ENCODE measurements at places on chromosomes 12 and 14. TPM values are rescaled to one million over a fixed set of nuclear protein-coding genes. Genes with fewer than 3 reads are reported as not detected.

The ACVRL1 gene
- 65.2 TPM for total RNA-seq

The IFI27 gene
- 441 TPM for total RNA-seq

The MED6 gene
- total RNA-seq: 16.7 TPM

The AMHR2 gene
- total RNA-seq: not detected

The OR6C2 gene
- not detected for total RNA-seq

The POTEG gene
- not detected for total RNA-seq

The CD163 gene
- total RNA-seq: 186 TPM

The RILPL2 gene
- total RNA-seq: 3.1 TPM

The RFX4 gene
- total RNA-seq: not detected

The MAPKAPK5 gene
- total RNA-seq: 31.6 TPM

The CRACR2A gene
- total RNA-seq: 10.1 TPM

The TSHR gene
- total RNA-seq: not detected

The TULP3 gene
- 12.5 TPM for total RNA-seq

The FGD4 gene
- 15.9 TPM for total RNA-seq

The INSM2 gene
- not detected for total RNA-seq

The TESPA1 gene
- total RNA-seq: 0.47 TPM

The CYP27B1 gene
- 0.44 TPM for total RNA-seq

The BCL11B gene
- total RNA-seq: 0.29 TPM

The TMCC3 gene
- 5.7 TPM for total RNA-seq

The CFAP251 gene
- total RNA-seq: 1.3 TPM

The PPP1R3E gene
- 8.0 TPM for total RNA-seq

The TAS2R31 gene
- total RNA-seq: 1.3 TPM

The CD63 gene
- 1,875 TPM for total RNA-seq

The TDRD9 gene
- 3.5 TPM for total RNA-seq

The KLHL33 gene
- total RNA-seq: 0.34 TPM

The P2RX2 gene
- total RNA-seq: not detected

The AKAP5 gene
- 0.26 TPM for total RNA-seq

The ADAMTS20 gene
- not detected for total RNA-seq

The ZNF891 gene
- 1.2 TPM for total RNA-seq

The WDHD1 gene
- total RNA-seq: 2.6 TPM

The SLC6A15 gene
- 0.56 TPM for total RNA-seq

The TRPV4 gene
- total RNA-seq: 1.2 TPM

The TMX1 gene
- 11.9 TPM for total RNA-seq

The C12orf60 gene
- 0.94 TPM for total RNA-seq

The MFAP5 gene
- total RNA-seq: 120 TPM

The ESRRB gene
- 4.3 TPM for total RNA-seq

The SPPL3 gene
- 27.6 TPM for total RNA-seq

The LBHD2 gene
- total RNA-seq: 0.47 TPM

The SHMT2 gene
- total RNA-seq: 31.1 TPM

The FLVCR2 gene
- total RNA-seq: 1.8 TPM

The GRIN2B gene
- total RNA-seq: 0.29 TPM

The MUCL1 gene
- total RNA-seq: not detected

The SERPINA3 gene
- 232 TPM for total RNA-seq

The SLC17A8 gene
- total RNA-seq: not detected

The PGF gene
- total RNA-seq: 5.0 TPM

The CAPRIN2 gene
- total RNA-seq: 17.9 TPM

The NRXN3 gene
- 1.6 TPM for total RNA-seq

The SLC39A5 gene
- total RNA-seq: not detected

The DHH gene
- total RNA-seq: 1.0 TPM

The PPFIA2 gene
- 1.3 TPM for total RNA-seq

The MANSC4 gene
- not detected for total RNA-seq

The CLEC7A gene
- total RNA-seq: 7.4 TPM

The SLC10A1 gene
- not detected for total RNA-seq

The FBRSL1 gene
- 49.4 TPM for total RNA-seq

The PNMA1 gene
- total RNA-seq: 29.6 TPM

The GLIPR1L2 gene
- 1.7 TPM for total RNA-seq

The CLEC4D gene
- not detected for total RNA-seq

Measured in left cardiac atrium (tissue), 4 donors.